Frontal cortex (tissue), 4 donors: ENCODE measurements at places on chromosomes 5 and 9. TPM values are rescaled to one million over a fixed set of nuclear protein-coding genes. Genes with fewer than 3 reads are reported as not detected.

GABRA1 gene
- total RNA-seq: 29.8 TPM

LCN1 gene
- not detected for total RNA-seq

GOLGA1 gene
- total RNA-seq: 14.3 TPM

OR1Q1 gene
- total RNA-seq: not detected

ANKDD1B gene
- 1.2 TPM for total RNA-seq

SLC6A19 gene
- total RNA-seq: not detected

DNA sequence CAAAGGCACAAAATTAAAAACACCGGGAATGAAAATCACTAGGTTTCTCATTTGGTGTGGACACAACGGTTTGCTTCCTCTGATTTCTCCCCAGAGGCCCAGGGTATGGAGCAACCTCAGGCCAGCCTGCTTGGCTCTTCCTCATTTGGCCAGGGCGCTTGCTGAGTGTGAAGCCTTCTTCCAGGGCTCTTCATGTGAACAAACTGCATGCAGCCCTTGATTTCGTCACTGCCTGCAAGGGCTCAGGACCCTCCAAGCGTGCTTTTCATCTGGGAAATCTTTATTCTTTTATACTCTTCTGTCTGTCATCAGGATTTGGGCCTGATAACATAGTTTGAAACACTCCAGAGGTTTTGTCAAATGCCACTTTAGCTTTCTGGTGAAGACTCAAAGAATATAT lies 122.6 kb upstream of the KLF4 start:
- DNase-seq: no peak

GRCh38 chr9:131048332-131048731 lies 39.4 kb downstream of the LAMC3 start:
- no peak for DNase-seq

- DNase-seq: no peak
Measured at GRCh38 chr5:176676361-176676824, 29.1 kb downstream of the TSPAN17 start.

DNA sequence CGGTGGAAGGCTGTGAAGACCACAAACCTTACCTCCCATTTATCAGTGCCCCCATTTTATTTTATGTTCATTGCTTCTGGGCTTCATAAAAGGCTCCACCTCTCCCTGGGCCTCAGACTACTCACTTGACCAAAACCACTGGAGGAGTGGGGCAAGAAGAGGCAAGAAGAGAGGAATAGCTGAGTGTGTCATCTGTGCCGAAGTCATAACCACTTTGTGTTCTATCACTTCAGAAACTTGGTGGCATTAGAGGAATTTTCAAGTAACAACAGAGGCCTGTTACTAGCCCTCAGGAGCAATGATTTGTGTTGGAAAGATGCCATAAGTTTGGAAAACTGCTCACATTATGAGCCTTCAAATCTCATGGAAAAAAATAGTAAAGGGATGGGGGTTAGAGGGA lies 88.7 kb upstream of the PIK3R1 start:
- no peak for DNase-seq

DNA sequence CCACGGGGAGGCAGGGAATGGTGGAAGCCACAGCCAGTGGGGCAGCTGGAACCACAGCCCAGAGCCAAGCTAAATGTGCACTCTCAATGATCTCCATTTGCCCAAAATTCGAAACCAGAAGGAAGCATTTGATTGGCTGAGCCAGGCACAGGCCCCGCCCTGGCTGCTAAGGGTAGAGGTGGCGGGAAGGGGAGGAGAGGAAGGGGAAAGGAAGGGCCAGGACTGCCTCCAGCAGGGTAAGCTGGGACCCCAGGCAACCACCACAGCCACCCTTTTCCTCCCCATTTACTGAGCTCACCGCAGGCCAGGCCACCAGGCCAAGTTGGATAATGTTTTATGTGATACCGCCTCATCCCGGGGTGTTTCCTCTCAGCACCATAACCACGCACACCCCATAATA lies 100.3 kb upstream of the RAPGEF1 start:
- no peak for DNase-seq

DNA sequence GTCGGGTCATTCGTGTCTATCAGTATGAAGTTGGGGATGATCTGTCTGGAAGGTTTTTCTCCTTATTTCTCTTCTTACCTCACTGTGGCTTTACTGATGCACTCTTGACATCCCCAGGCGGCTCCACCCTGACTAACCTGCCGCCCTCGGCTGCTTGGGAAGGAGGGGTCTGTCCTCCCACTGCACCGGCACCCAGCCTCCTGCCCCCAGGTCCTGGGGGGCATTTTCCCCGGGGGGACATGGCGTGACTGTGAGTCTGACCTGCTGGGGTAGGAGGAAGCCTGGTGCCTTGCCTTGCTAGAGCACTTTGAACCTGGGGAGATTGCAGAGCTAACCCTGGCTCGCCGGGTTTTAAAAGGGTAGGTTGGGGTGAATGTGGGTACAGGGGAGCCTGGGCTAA lies 27.5 kb downstream of the DYNC2I2 start:
- no peak for DNase-seq

DNA sequence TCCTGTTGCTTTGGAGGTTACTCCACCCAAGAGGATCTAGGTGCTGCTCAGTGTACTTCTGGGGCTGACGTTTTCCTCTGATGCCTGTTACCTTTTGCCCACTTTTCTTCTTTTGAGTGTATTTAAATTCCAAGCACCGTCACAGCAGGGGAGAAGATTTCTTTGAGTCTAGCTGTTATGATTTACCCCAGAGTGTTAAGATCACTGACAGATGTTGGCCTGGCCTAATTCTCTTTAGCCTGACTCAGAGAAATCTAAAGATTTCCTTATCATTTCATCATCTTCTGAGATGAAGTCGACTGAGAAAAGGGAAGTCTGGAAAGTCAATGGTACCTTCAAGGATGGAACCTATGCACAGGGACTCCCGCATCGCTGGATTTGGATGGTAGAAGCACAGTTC lies 191.5 kb downstream of the FBXL7 start:
- DNase-seq: no peak

DNA sequence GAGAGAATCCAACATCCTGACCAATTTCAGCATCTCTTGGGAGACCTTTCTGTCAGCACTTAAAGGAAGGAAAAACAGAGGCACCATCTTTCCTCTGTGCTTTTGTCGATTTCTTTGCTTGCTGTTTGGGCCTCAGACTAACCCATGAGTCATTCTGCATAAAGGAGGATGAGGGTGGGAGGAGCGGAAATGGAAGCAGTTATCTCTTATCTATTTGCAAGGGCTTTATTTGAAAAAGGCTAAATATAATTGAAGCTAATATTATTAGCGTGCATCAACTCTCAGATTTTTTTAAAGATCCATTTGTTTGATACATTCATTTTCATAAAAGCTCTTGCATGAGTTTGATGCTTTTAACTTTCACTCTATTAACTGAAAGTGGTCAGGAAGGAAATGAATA lies 72.9 kb downstream of the ZNF622 start:
- DNase-seq: no peak

- no peak for DNase-seq
Measured at GRCh38 chr5:142643634-142644033, 42.3 kb downstream of the FGF1 start.
